ENCODE measurements at places on chromosomes 12 and 14.

DNA sequence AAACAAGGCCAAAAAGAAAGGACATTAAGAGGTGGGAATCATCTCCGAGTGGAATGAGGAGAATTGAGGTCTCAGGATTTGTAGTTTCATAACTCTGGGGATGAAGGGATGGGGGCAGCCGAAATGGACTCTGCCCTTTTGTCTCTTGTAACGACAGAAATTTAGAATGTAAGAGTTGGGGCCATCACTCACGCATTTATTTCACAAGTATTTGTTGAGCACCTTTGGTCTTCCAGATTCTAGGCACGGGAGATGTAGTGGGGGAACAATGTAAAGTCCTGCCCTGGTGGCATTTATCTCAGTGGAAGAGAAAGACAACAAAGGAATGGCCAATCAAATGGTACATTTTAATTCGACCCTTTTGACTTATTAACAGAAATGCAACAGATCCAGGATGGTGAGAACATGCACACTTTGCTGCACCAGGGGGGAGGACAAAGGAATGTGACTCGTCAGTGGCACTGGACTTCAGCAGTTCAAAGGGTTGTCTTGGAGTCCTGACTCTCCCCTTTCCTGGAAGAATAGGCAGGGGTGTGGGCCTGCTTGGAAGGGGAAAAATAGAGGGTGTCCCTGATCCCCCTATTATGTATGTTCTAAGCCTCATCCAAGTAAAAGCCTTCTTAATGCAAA, 102.0 kb downstream of the TMEM30B start:
- DNase-seq, result no peak

GRCh38 chr12:71742998-71743397, 11.7 kb upstream of the RAB21 start:
- no peak for DNase-seq

GRCh38 chr14:28308734-28309133, 457.9 kb upstream of the FOXG1 start:
- DNase-seq, result no peak

DNA sequence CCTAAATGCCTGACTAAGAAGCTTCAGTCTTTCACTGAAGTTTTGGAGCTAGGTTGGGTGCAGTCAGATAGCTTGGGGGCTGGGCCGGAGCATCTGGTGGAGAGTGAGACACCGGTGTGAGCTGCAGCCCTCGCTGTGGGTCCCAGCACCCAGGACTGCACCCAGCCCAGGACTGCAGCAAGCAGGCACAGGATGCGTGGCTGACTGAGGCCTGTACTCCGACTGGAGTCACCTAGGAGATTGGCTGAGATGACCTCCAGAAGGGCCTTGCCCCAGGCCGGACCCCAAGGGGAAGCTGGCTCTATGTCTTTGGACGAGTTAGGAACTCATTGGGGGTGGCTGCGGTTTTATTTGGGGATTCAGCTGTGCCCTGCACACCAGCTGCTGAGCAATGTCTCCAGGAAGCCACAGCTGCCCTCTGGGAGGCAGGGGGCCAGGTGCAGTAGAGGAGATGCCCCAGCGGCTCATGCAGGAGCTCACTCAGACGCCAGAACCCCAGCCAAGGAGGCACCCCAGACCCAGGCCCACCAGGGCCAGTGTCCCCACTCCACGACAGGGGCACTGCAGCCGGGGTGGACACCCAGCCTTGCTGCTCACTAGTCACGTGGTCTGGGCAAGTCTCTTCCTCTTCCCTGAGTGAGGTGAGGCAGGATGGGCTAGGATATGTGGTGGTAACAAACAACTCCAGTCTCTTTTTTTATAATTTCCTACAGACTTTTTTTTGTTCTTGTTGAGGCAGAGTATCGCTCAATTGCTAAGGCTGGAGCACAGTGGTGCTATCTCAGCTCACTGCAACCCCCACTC, 31.8 kb upstream of the RCOR1 start:
- no peak for DNase-seq

DNA sequence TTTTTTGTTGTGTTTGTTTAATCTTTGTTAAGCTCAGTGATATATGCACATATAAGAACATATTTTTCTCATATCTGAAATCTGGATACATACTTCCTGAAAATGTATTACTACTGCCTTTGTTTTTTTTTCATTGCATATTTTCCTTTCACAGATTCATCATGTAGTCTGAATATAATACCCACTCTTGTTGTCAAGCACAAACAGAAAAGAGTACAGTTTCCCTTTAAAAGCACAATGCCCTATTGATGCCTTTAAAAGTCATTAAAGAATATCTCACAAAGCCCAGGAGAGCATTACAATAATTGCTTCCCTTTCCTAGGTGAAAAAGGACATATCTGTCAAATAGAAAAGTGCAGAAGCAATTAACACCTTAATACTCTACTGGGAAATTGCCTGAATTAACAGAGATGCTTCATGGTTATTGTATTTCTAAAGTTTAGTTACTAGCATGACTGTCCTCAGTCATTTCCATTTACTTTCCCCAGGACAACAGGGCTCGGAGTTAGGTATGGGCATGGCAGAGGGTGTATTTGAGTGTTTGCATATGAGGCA, 107.4 kb downstream of the GRIP1 start:
- DNase-seq, result no peak

GRCh38 chr14:103115845-103116572, 7.3 kb upstream of the TNFAIP2 start:
- no peak for DNase-seq

- no peak for DNase-seq
Measured at GRCh38 chr12:116547955-116548501, 11.2 kb upstream of the MAP1LC3B2 start.

DNA sequence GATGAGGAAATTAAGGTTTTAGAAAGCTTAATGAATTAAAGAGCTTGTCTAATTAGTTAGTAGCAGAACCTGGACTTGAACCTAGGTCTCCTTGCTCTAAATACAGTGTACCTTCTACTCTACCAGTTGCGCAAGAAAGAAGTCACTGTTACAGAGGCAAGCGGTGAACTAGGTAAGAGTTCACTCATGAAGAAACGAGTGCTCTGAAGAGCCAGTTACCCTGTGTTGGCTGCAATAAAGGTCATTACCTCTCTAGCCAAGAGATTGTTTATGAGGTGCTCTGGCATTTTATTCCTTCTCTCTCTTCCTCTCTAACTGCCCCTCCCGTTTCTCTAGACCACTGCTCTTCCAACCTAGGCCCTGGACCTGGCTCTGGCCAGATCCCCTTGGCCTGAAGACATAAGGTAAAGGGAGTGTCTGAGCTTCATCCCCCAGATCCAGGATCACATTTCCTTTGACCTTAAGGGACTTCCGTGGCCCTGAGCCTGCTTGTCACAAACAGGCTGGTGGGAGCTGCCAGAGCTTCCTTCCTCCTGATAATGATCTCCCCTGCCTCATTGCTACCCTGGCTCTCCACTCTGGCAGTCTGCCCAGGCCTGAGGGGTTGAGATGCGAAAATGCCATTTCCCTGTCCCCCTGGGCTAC, 1.9 kb downstream of the RNASE7 start:
- no peak for DNase-seq

- no peak for DNase-seq
Measured at GRCh38 chr14:68520637-68521556, 272.0 kb downstream of the ZFP36L1 start.

DNA sequence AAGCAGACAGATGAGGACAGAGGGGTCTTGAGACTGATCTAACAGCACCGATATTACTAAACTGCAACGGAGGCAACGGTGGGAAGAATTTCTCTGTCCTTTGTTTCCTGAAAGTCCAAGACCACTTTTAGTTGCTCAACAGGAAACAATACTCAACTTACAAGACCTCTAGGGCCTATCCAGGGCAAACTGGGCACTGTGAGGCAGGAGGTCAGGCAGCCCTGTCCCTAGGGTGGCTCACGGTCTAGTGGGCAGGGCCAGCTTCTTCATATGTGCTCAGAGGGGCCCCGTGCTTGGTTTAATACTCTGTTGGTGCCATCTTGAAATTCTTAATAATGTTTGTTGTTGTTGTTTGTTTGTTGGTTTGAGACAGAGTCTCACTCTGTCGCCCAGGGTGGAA, 14.2 kb downstream of the SSH1 start:
- DNase-seq, result no peak

GRCh38 chr14:101236496-101237251, 324.6 kb upstream of the DIO3 start:
- no peak for DNase-seq

DNA sequence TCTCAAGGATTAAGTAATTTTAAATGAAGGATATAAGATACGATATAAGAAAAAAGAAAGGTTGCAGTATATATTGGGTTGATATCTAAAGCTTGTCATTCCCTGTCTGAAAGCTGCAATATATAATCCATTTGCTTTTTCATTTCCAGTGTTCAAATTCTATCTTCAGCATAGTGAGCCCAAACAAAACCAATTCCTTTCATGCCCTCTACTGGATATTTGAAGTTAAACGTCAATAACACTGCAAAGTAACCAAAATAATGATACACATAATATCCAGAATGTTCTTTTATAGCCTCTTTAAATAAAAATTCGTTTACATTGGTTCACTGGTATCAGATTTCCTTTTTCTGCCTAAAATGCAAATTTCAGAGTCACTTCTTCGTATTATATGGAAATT, 64.5 kb upstream of the DAAM1 start:
- no peak for DNase-seq

DNA sequence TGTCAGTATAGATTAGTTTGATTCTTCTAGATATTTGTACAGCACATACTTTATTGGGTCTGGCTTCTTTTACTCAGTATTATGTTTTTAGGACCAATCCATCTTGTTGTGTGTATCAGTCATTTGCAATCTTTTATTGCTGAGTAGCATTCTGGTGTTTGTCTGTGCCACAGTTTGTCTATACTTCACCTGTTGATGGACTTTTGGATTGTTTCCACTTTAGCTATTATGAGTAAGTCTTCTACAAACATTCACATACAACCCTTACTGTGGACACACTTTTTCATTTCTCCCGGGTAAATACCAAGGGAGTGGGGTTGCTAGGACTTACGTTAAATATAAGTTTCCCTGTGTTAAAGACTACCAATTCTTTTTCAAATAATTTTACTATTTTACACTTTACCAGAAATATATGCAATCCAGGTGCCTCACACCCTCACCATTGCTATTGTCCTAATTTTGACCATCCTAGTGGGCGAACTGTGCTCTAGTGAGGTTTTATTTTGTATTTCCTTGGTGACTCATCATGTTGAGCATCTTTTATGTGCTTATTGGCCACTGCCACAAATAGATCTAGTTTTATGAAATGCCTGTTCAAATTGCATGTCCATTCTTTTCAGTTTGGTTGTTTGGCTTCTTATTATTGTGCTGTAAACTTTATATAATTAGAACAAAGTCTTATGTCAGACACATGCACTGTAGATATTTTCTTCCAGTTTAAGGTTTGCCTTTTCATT, 304.7 kb upstream of the TMTC1 start:
- no peak for DNase-seq

DNA sequence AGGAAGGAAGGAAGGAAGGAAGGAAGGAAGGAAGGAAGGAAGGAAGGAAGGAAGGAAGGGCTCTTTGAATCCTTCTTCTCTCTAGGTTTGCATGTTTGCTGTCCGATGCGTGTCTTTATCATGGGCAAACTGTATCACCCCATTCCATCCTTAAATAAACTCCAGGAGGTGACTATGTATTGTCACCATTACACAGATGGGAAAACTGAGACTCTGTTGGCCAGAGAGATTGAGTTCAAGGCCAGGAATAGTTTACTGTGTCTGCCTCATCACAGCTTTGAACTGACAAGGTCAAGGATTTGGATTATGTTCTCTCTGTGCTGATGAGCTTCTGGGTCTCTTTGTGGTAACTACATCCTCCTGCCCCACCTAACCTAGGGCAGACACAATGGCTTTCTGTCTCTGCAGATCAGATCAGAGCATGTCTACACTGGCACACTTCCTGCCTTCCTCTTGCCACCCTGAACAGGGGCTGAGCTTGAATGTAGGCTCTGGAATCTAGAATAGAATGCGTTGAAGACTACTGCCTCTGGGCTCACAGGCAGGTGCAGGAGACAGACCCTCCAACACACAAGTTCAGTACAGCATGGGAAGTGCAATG, 78.9 kb upstream of the MAP1LC3B2 start:
- no peak for DNase-seq

GRCh38 chr12:75756111-75756510, 244.7 kb upstream of the KRR1 start:
- DNase-seq, result no peak

DNA sequence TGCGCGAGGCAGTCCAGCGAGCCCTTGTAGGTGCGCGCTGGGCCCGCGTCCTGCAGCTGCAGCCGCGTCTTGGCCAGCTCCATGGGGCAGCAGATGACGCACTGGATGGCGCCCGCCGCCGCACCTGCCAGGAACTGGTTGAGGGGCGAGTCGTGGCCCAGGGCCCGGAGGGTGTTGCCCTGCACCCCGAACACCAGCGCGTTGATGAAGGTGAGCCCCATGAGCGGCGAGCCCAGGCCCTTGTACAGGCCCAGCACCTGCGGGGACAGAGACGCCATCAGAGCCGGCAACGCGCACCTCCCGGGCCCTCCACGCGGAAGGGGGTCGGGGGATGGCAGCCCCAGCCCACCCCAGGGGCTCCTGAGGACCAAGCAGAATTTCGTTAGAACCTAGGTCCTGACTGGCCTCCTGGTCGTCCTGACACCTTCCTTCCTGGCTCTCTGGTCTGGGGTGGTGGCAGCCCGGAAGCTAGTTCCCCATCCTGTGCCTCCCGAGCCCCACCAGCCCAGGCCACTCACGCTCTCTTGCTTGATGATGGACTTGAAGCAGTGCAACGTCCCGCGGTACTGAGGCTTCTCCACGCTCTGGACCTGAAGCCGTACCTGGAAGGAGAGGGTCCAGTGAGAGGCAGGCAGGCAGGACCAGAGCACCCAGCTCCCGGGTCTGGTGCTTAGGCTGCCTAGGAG, 13.3 kb downstream of the SLC25A29 start:
- no peak for DNase-seq

GRCh38 chr14:52048116-52048515, 20.7 kb downstream of the NID2 start:
- DNase-seq, result no peak

GRCh38 chr14:104081261-104081835, 4.2 kb upstream of the ASPG start:
- DNase-seq, result no peak

DNA sequence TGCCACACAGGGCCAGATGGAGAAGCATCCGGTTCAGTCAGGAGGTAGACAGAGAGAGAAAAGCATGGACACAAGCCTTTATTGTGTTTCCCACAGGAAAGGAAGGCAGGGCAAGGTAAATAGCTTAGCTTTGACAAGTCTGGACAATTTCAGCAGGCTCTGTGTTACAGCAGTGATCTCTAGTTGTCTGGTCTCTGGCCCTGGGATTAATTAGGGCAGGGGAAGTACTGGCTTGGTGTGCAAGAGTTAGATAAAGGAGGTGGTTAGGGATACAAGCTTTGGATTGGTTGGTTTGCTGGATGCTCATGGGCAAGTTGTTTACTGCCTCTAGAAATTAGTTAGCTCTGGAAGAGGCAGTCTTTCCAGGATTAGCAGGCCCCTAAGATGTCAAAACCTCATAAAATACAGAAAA, 15.1 kb upstream of the NGDN start:
- no peak for DNase-seq
